ENCODE measurements at places on chromosomes 4 and X.

- peak; percentile 67 for DNase-seq
Measured at GRCh38 chr4:2745981-2746806, 9.9 kb downstream of the TNIP2 start.

- DNase-seq, result no peak
Measured at GRCh38 chr4:185534511-185534865, 819 bp downstream of the PDLIM3 start.

- DNase-seq, result no peak
Measured at GRCh38 chrX:30570505-30570904, 7.1 kb downstream of the TASL start.

GRCh38 chrX:6291444-6291843, 62.8 kb upstream of the NLGN4X start:
- DNase-seq, result no peak

DNA sequence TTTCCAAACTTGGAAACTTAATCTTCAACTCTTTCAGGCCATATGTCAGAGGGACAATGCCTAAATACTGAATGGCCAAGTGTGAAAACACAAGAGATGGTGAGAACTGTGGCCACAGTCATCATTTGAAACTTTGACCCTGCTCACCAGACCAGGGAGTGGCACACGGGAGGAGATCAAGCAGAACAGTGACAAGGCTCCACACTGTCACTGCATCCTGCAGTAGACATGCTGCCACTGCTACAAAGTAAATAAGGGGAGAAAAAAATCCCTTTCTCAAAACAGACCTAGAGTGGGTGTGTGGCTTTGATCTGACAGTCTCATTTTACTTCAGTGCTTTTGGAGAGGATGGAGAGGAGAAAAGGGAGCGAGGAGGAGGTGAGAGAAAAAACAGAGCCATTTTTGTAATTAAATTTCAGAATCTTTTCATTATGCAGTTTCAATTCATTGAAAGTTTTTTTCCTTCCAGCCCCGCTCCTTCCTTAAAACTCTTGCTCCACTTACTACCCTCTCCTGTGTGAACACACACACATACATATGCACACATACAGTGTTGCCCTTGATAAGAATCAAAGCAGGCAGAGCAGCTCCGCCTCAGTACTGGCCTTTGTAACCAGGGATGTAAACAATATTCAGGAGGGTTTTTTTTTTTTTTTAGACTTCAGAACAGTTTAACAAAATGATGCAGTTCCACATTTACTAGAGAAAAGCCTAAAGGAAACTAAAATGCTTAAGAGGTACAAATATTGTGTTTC, 34.4 kb downstream of the NEXMIF start:
- no peak for DNase-seq

DNA sequence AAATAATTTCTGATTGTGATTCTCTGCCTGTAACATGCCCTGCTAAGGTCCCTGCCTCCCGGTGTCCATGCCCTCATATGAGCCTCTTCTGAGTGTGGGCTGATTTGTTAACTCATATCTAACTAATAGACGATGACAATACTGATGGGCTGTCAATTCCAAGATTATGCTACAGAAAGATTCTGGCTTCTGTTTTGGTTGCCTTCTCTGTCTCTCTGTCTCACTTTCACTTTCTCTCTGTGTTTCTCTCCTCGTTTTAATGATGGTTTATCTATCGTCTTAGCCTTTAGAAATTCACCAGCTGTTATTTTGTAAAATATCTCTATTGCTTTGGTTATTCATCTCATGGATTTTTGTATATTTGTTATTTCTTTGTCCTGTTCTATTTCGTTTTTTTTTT, 312.5 kb upstream of the ANXA10 start:
- no peak for DNase-seq
